ENCODE measurements at places on chromosomes 7 and 10.

- DNase-seq: no peak
Measured at GRCh38 chr7:141360803-141361202, 190.4 kb upstream of the AGK start.

DNA sequence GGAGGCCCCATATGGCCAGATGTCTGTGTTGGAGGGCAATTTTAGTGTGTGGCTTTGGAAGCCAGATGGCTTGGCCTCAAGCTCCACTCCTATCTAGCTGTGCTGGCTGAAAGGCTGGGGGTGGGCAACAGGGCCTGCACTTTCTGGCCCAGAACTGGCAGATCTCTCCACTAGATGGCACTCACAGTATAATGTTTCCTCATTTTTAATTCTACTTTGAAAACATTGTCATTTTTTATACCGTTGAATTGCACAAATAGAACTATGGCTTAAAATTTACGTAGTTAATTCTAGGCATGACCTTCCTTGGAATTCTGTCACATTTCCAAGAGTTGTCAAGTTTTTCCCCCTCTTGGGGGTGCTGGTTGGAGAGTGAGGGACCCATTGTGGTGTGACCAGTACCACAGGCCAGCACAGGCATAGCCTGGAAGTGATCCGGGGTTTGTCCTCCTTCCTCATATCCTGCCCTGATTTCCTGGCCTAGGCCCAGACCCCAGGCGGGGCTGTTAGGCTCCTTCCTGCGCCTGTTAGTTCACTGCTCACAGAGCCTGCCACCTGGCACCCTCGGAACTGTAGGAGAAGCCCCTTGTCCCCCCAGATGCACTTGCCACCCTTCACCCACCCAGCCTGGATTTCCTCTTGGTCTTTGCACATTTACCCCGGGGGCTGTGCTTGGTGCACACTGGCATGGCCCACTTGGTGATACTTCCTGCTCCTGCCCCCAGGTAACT lies 52.8 kb downstream of the ARHGAP22 start:
- no peak for DNase-seq

- no peak for DNase-seq
Measured at GRCh38 chr7:72444026-72444776, 32.1 kb upstream of the CALN1 start.

- no peak for DNase-seq
Measured at GRCh38 chr7:146117576-146117975, 975 bp downstream of the CNTNAP2 start.

DNA sequence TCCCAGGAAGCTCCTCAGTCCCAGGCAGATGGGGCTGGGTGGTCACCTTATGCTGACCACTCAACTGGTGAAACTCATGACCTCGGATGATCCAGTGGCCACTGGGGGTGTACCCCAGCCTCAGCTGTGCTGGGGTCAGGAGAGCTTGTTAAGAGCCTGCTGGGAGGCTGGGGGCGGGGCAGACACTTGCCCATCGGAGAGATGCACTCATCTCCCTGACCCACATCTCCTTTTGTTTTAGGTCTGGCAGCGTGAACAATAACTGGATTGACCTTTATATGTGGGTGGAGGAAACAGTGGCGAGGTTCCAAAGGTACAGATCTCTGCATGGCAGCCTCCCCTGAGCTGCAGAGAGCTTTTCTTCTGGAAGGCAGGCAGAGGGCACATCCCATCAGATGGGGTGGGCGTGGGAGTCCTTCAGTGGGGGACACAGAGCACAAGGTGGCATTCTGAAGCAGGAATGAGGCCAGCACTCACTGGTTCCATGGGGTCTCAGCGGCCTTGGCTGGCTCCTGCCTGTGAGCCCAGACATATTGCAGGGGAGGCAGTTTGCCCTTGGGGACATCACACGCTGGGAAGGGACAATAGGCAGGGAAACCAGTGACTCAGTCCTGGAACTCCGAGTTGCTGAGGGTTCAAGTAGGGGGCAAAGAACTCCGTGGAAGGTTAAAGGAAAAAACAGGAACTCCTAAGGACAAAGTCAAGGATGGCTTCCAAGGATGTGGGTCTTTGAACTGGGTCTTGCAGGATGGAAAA lies 5.2 kb downstream of the ANTXRL start:
- DNase-seq: no peak
